NCI-H2029 treated with DMSO at 0.1 percent for 48 hours (cell line): ENCODE measurements at places on chromosomes 1 and 21.
A peak's percentile ranks its signal among the peaks of the same experiment; 100 is the strongest.

GRCh38 chr1:145960468-145961108, 2.8 kb upstream of the LIX1L start:
- no peak for DNase-seq

- DNase-seq = no peak
Observed at GRCh38 chr21:44748621-44749020, 37.2 kb upstream of the TSPEAR start.

DNA sequence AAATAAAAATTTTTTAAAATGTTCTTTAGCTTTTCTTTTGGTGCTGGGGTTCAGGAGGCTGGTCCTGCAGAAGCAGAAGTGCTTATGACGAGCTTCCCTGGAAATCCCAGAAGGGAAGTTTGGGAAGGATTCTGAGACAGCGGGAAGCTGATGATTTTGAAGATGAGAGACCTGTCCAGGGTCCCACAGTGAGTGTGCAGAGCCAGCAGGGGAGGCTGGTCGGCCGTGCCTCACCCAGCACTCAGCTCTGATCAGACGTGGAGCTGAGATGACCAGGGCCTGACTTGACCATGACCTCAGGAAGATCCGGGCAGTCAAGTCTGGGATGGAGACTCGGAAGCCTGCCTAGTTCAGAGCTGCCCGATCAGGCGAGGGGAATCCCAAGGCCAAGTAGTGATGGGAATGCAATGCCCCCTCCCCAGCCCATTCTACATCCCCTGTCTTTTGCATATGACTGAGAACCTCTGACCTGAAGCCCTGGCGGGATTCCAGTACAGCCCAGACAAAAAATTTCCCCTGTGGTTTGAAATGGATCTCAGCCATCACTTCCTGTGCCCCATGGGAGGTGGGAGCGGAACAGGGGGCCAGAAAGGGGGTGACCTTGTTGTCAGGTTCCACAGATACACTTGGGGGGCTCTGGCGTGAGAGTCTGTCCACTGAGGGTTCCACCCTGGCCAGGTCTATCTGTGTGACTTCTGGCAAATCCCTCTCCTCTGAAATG, 96.8 kb upstream of the RUNX3 start:
- DNase-seq = no peak

- DNase-seq = no peak
Observed at GRCh38 chr1:7852804-7853683, at the start of gene UTS2. Gene UTS2, minus strand, starts transcription at chr1:7853065. Its CDS starts 62 bp downstream, at chr1:7853003.

- no peak for DNase-seq
Observed at GRCh38 chr1:41689139-41689538, 204.7 kb upstream of the EDN2 start.

DNA sequence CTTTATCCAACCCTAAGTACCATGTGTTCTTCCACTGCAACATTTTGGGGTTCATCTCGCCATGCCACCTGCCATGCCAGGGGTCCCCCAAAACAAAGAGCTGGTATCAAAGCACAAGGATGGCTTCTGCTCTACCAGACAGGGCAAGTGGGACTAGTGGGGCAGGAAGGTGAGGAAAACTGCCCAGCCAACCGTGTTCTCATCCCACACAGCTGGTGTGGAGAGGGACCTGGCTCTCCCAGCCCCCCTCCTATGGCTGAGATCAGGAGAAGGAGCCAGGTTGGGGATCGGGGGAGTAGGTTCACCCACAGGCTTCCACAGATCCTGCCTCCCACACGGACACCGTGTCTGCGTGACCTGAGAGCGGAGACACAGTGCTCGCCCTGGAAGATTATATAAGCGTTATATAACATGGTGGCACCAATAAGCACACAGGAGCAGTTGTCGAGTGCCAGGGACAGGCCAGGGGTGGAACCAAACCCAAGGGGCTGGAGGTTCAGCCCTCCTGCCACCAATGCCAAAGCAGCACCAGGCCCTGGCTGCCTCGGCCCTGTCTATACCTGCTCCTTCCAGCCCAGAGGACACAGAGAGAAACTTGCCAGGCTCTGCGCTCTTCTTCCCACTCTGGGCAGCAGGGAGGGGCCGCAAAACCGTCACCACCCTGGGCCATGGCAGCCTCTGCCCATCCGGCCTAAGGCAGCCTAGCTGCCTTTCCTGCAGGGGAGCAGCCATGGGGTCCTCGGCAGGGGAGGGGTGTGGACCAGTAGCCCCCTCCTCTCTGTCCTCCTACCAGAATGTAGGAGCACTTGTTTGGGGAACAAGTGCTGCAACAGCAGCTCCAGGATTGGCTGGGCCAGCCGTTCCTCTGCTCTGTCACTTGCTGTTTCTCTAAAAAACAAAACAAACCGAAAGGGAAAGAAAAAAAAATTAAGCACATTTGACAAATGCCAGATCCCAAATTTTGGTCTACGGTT, 43.5 kb downstream of the CD34 start:
- DNase-seq = no peak

DNA sequence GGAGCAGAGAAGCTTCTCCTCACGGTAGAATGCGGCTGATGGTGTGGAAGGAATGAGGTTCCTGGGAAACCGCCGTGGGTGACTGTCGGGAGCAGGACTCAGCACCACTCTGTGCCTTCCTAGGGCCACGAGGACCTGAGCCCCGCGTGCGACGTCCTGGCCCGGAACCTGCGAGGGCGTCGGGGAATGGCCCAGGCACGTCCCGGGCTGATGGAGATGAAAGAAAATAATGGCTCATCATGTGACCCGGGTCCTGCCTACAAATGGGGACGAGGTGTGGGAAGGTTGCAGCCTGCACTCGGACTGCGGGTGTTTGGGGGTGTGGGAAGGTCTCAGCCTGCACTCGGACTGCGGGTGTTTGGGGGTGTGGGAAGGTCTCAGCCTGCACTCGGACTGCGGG, 25.1 kb upstream of the TTLL10 start:
- DNase-seq = no peak

DNA sequence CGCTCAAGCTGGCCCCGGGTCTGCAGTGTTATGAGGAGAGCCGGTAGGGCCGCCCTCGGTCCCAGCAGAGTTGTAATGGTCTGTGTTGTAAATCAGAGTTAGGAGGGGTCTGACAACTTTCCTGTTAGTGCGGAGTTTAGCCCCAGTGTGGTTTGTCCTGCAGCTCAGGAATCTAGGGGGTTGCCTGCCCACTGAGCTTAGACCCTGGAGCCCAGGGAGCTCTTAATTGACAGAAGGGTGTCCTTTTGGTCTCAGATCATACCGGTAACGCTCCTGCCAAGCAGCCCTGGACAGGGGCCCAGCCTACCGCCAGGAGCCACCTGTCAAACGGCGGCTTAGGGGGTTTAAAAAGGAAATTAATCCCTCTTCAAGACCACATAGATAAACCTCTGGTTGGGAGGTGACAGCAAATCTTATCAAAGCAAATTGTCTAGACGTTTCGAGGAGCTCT, 164.4 kb downstream of the DYRK1A start:
- peak; percentile 20 for DNase-seq

- DNase-seq = no peak
Observed at GRCh38 chr1:52416811-52417210, 12.4 kb downstream of the PRPF38A start.

GRCh38 chr1:229378586-229379367, 35.9 kb upstream of the CCSAP start:
- no peak for DNase-seq

GRCh38 chr1:181364801-181365200, 118.5 kb upstream of the CACNA1E start:
- no peak for DNase-seq

- no peak for DNase-seq
Observed at GRCh38 chr1:17732475-17732874, 22.7 kb upstream of the ACTL8 start.

DNA sequence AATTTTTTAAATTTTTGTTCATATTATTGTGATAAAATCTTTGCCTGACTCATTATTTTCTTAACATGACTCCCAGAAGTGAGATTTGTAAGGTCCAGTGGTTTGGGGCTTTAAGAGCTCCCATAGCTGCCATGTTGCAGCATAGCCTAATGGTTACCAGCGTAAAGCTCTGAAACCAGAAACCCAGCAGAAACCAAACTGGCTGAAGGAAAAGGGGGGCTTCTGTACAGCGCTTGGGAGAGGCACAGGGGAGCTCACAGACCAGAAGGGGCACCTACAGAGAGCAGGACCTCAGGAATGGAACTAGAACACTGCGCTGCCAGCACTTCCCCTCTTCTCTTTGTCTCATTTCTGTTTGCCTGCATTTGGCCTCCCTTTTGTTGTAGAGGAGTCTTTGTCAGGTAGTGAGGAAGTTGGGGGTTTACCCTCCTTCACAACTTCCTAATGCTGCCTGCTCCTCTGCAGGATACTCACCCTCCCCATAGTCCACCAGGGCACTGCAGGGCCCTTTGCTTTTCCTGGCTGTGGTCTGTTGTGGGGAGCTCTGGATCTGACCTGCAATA, 2.6 kb upstream of the PYCR2 start:
- no peak for DNase-seq

DNA sequence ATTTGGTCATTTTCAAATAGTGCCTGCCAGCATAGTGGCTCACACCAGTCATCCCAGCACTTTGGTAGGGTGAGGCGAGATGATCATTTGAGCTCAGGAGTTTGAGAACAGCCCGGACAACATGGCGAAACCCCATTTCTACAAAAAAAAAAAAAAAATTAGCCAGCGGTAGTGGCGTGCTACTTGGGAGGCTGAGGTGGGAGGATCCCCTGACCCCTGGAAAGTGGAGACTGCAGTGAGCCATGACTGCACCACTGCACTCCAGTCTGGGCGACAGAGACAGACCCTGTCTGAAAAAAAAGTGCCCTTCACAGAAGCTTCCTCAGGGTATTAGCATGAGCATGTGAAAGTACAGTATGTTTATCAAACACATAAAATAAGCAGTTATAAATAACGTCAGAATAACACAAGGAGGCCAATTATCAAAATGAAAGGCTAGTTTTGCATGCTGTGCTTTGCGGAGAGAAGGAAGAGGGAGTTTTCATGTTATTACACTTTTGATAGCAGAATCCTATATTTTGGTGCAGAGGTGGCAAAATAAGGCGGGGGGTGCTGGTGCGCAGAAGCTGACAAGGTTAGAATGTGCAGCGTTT, 781 bp upstream of the METTL13 start:
- no peak for DNase-seq

GRCh38 chr21:16454399-16454798, 724.6 kb downstream of the USP25 start:
- DNase-seq = no peak

GRCh38 chr1:184300446-184300845, 86.4 kb upstream of the C1orf21 start:
- DNase-seq = no peak

- no peak for DNase-seq
Observed at GRCh38 chr1:12047120-12047876, 15.8 kb upstream of the TNFRSF8 start.

- DNase-seq = no peak
Observed at GRCh38 chr1:201020040-201020591, 3.4 kb downstream of the KIF21B start.

DNA sequence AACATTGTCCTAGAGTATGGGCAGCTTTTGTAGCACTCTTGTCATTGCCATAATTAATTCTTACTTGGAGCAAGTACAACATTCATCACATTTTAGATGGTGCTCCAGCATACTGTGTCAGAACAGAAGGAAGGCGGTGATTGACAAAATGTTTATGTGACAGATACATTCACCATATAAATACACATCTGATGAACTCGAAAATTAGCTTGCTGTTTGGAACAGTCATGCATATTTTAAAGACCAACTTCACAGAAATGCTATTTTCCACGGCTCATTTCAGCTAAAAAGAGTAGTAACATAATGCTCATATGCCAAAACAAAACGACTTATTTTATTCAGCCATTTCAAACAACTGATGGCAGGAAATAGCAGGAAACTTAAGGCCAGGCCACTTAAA, 302.7 kb downstream of the MRPL39 start:
- no peak for DNase-seq

GRCh38 chr21:42721341-42721824, 68.0 kb downstream of the PDE9A start:
- no peak for DNase-seq

- DNase-seq = no peak
Observed at GRCh38 chr1:15337656-15338402, 71.9 kb upstream of the EFHD2 start.

- DNase-seq = no peak
Observed at GRCh38 chr21:36403713-36404112, 18.5 kb downstream of the CHAF1B start.

DNA sequence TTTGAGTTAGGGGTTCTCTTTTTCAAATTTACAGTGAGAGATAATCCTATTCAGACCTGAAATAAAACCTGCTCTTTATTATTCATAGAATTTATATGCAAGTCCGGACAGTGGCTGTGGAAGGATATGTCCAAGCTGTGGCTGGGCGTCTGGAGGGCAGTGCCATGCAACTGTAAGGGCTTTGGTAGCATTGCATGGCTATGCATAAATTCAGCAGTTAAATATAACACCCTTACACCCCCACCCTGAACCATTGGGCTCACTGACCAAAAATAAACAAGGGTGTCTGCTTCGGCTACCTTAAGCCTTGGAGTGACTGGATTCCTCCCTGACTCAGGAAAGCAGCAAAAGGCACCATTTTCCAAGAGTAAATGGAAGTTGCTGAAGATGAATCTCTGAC, 5.4 kb downstream of the CHTOP start:
- no peak for DNase-seq

DNA sequence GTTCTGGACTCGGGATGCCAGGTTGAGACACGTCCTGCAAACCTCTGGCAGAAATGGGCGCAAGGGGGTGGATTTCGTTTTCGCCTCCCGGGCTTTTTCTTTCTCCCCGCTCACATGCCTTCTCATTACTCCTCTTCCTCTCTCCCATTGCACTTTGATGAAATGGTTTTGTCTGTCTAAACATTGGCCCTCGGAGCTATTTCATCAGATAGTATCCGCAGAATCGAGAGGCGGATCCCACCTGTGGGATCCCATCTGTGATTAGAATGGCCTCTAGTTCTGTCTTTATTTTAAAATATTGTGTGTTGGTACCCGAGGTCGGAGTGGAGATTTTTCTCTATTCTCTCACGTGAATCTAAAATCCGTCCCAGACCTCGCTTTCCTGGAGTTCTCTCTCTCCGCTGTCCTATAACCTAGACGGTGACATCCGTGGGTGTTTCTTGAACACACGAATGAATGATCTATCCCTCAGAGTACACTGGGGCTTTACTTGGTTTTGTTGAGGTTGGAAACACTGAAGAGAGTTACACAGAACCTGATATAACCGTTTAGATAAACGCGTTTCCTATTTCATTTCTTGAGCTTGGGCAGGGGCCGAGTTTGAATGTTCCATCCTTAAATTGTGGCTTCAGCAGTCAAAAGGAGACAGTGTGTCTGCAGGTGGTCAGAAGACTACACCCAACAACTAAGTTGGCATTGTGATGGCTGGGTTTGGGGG, 2.0 kb downstream of the EDARADD start:
- no peak for DNase-seq

DNA sequence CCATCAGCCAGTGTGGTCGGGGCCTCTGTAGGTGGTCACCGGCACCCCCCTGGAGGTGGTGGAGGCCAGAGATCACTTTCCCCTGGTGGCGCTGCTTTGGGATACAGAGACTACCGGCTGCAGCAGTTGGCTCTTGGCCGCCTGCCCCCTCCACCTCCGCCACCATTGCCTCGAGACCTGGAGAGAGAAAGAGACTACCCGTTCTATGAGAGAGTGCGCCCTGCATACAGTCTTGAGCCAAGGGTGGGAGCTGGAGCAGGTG, 961 bp downstream of the RBM15 start:
- no peak for DNase-seq
